ENCODE measurements at places on chromosomes 2 and 18.
A peak's percentile ranks its signal among the peaks of the same experiment; 100 is the strongest.

DNA sequence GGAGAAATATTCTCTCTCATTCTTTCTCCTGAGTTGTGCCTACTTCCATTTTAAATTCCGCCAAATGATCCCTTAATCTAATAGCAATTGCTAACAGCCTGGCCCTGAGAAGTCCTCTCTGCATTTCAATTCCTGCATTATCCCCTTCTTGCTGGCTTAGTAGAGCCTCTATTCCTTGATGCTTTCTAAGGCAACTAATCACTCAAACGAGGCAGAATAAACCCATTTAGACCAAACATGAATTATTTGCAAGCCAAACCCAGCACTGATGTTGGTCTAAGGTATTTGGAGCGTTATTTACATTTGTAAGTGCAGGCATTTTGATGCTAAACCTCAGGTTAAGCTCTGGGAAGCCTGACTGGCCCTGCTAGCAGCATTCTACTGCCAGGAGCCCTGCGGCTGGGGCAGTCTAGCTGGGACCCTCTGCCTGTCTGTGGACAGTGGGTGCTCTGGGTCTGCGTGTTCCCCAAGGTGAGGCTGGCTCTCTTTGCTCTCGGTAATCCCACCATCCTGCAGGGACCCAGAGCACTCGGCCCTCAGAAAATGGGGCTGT is 173.1 kb upstream of the HS6ST1 start:
- no peak for DNase-seq

DNA sequence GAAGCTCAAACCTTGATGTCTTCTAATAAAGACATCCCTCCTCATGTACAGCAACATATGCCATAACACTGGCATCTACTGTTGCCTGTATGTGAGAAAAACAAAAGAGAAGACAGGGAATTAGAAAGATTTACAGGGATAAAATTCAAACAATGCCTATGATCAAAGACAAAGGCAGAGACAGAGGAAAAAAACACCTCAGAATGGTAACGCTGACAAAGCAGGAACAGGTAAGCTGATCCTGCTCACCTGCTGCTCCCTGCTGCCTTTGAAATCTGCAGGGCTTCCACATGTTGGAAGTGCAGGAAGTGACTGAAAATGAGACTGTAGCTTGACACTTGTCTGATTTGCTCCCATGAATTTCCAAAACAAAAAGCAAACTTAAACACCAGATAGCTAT is 90.2 kb upstream of the DNAJC10 start:
- no peak for DNase-seq

- no peak for DNase-seq
Measured at GRCh38 chr2:31032475-31032874, 105.8 kb downstream of the GALNT14 start.

GRCh38 chr2:121356058-121356640 is 71.1 kb upstream of the TFCP2L1 start:
- peak; percentile 48 for DNase-seq

GRCh38 chr2:219645631-219646527 is 18.4 kb downstream of the SLC4A3 start:
- DNase-seq: peak; percentile 35

- DNase-seq: no peak
Measured at GRCh38 chr2:196640031-196640548, 575 bp downstream of the CCDC150 start.

DNA sequence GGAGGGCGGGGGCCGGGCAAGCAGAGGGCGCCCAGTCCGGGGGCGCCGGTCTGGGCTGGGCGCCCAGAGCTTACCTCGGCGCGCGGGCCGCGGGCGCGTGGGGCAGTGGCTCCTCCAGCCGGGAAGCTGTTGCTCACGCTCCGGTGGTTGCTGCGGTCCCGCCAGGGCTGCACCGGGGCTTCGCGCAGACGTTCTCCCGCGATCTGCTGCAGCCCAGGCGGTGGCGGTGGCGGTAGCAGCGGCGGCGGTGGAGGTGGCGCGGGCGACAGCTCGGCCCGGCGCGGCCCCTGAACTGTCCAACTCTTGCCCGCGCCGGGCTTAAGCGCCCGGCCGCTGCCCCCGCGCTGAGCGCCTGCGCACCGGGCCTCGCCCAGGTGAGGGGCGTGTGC is 391 bp downstream of the ZNF385B start:
- DNase-seq: no peak

DNA sequence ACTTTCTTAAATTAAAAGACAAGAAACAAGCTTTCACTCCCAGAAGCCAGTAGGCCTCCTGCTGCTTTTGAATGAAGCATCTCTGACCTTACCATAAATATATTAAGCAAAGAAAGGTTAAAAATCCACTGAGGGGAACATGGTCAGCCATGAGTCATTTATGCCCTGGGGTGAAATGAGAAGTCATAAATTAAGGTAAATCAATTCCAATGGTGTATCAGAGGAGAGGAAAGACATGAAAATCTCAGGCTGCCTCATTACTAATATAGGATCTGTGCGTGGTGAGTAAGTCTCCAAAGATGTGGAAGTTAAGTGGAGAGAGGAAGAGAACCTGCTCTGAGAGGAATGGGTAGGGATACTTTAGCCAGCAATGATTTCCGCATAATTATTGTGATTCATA is 292.3 kb upstream of the CHAC2 start:
- peak; percentile 50 for DNase-seq

DNA sequence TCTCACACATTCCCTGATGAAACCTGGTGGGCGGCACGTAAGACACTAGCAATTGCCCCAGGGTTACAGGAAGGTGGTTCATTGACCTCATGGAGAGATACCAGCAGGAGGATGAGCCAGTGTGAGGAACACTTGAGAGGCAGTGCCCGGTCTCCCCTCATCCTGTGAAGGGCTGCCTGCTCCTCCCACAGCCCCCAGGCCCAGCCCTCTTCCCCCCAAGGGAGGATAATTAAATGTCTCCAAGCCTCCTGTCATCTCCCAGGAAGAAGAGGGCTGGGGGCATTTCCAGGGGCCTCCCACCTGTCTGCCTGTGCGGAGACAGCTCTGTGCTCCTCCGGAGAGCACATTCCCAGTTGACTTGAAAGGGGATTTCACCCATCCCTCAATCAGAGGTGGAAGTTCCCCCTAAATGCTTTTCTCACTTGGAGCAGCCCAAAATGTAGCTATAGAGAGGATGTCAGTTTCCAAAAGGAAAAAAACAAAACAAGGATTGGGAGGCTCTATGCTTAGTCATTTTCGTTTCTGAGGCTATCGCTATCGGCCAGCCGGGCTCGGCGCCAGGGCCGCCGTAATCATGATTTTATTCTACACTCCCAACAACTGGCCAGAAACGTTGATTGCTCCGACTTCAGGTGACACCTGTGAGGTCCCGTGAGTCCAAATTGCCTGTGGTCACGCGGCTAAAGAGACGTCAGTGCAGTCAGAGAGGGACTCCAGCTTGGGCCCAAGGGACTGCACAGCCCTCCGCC is 7.1 kb downstream of the KCNF1 start:
- DNase-seq: no peak

GRCh38 chr2:54685263-54685775 is 38.1 kb upstream of the EML6 start:
- DNase-seq: no peak

- no peak for DNase-seq
Measured at GRCh38 chr2:85191157-85191556, 58.0 kb downstream of the TCF7L1 start.

DNA sequence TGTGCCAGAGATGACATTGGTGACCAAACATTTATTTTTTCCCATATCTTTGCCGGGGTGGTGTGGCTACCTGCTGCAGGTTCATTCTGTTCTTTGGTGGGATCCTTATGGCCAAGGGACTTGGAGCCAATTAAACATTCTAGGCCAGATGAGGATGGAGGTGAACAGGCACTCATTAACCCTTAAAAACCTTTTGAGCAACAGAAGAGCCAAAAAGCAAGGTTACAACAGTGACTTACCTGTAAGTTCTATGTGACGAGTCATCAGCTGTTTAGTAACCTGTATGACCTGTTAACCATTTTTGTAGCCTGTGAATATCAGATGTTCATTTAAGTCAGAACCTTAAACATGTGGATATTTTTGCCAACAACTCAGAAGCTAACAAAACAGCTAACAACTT is 105.6 kb downstream of the XRCC5 start:
- DNase-seq: no peak

DNA sequence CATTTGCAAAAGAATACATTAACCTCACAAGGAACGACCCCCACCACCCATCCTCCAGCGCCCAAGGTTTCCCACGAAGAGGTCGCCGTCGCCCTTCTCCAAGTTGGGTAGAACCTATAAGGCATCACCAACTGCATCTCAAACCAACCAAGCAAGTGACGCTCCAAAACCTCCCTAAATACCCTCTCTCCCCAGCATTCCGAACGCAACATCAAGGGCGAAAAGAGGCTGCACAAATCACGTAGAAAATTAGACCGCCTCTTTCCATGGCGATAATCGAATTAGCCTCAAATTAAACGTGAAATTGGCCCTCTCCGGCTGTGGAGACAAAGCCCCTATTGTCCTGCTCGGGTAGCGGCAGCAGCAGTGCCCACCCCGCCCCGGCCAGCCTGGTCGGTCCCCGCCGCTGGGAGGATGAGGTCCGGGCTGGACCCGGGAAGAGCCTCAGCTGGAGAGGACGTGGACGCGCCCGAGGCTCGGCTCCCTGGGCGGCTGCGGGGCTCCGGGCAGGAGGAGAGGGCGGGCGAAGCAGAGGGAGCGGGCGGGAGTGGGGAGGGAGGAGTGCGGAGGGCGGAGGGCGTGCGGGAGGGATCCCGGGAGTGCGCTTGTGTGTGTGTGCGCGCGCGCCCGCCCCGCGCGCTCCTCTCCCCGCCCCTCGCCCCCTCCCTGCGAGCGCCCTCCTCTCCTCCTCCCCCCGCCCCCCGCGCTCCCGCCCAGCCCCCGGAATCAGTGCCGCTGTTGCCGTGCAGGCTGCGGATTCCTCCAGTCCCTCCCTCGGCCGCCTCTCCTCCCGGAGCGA is at the start of gene SPTBN1:
Gene SPTBN1 (plus strand): TSS at position 765 of the 799 bp plus-strand sequence. CDS start 70,092 bp downstream, outside the sequence.
- no peak for DNase-seq

- DNase-seq: no peak
Measured at GRCh38 chr18:68925268-68925667, 127.4 kb downstream of the CCDC102B start.

GRCh38 chr2:226330206-226330605 is 469.4 kb downstream of the IRS1 start:
- no peak for DNase-seq

GRCh38 chr2:120108049-120108448 is 95.2 kb downstream of the EPB41L5 start:
- peak; percentile 51 for DNase-seq

Measured in HS-27A (cell line).